ENCODE measurements at places on chromosomes 11 and 22. TPM values are rescaled to one million over a fixed set of nuclear protein-coding genes. Genes with fewer than 3 reads are reported as not detected.

The DEFB131B gene
- not detected for total RNA-seq

DNA sequence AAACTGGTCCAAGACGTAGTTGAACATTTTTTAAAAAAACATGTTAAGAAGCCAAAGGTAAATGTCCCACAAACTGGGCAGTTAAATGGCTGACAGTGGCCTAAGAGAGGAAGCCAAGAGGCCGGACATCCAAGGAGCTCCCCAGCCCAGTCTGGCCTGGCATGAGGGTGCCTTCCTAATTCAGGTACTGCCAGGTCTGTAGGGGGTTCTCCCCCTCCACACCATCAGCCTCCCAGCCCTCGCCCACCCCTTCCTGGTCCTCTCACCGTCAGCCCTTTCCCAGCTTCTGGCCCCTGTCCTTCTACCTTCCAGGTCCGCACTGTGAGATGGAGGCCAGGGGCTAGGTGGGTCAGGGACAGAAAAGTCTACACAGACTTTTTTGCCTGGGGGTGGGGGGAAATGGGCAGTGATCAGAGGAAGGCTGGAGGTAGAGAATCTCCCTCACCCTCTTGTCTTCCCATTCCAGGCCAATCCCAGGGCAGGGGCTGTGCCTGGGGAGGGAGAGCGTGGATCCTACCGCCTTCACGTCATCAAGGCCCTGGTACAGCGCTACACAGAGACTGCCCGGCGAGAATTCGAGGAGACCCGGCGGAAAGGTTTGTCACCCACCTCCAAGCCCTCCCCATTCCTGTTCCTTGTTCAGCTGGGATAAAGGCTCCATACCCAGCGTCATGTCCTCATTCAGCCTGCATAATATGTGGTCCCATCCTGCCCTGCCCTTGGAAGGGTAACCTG, 6.0 kb downstream of the ART5 start:
- no peak for DNase-seq
- no peak overlapping the region for H3K4me3 ChIP-seq
- H3K4me1 ChIP-seq: no peaks in the 10 kb centered on the region
- H3K36me3 ChIP-seq: no peaks in the 10 kb centered on the region

DNA sequence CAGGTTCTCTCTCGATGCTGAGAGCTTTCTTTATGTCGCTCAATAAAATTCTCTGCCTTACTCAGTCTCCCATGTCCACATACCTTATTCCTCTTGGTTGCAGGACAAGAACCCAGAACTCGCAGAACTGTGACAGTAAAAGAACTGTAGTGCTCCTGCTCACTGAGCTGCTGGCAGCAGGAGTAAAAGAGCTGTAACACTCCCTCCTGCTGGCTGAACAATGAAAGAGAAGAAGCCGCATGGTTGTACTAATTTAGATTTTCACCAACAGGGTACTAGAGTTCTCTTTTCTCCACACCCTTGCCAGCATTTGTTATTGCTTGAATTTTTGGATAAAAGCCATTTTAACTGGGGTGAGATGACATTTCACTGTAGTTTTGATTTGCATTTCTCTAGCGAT, 433.2 kb downstream of the GUCY1A2 start:
- no peak overlapping the region for H3K4me3 ChIP-seq
- DNase-seq: no peak
- no peaks in the 10 kb centered on the region for H3K4me1 ChIP-seq
- H3K36me3 ChIP-seq: no peaks in the 10 kb centered on the region
- H3K27ac ChIP-seq: no peak overlapping the region

- H3K4me3 ChIP-seq: no peak overlapping the region
- H3K4me1 ChIP-seq: peaks cover 100% of the 10 kb centered on the region
- no peaks in the 10 kb centered on the region for H3K36me3 ChIP-seq
- DNase-seq: no peak
Measured at GRCh38 chr11:73196576-73196975, 21.5 kb upstream of the P2RY2 start.

GRCh38 chr11:20089367-20089766, 70.9 kb downstream of the DBX1 start:
- H3K27ac ChIP-seq: no peak overlapping the region
- no peaks in the 10 kb centered on the region for H3K4me1 ChIP-seq
- DNase-seq: no peak
- H3K36me3 ChIP-seq: 0 out of 2 replicates have a peak, but pooled peaks cover under 1% of the 10 kb centered on the region
- H3K4me3 ChIP-seq: no peak overlapping the region
- H3K27me3 ChIP-seq: no peaks in the 10 kb centered on the region

The DEPDC7 gene
- 1.2 TPM for total RNA-seq

DNA sequence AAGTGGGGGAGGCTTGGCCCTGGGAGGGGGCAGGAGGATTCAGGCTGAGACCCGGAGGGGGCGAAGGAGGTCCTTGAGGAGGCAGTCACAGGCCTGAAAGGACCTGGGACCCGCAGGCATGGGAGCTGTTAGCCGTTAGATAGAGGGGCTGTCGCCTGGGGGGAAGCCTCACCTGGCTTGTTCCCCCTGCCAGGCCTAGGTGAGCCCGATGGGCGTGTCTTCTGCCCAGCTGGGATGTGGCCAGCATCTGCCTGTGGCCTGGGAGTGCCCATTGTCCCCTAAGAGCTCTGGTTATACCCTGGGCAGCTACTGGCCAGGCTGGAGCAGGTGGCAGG, 1.8 kb upstream of the DUSP8 start:
- no peaks in the 10 kb centered on the region for H3K36me3 ChIP-seq
- H3K27me3 ChIP-seq: peaks cover 14% of the 10 kb centered on the region
- H3K4me3 ChIP-seq: peak overlapping the region; percentile 52
- no peak overlapping the region for H3K27ac ChIP-seq

DNA sequence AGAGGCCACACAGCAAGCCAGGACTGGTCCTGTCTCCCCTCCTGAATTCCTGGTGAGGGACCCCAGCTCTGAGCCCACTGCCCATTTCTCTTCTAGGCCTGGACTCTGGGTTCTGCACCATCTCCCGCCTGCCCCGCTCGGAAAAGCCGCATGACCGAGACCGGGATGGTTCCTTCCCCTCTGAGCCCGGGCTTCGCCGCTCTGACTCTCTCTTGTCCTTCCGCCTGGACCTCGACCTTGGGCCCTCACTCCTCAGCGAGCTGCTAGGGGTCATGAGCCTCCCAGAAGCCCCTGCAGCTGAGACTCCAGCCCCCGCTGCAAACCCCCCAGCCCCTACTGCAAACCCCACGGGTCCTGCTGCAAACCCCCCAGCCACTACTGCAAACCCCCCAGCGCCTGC, 7.7 kb downstream of the CDC42EP1 start:
- no peaks in the 10 kb centered on the region for H3K27me3 ChIP-seq
- H3K36me3 ChIP-seq: peaks cover 13% of the 10 kb centered on the region
- DNase-seq: no peak
- H3K4me3 ChIP-seq: no peak overlapping the region
- H3K27ac ChIP-seq: peak overlapping the region; percentile 4

DNA sequence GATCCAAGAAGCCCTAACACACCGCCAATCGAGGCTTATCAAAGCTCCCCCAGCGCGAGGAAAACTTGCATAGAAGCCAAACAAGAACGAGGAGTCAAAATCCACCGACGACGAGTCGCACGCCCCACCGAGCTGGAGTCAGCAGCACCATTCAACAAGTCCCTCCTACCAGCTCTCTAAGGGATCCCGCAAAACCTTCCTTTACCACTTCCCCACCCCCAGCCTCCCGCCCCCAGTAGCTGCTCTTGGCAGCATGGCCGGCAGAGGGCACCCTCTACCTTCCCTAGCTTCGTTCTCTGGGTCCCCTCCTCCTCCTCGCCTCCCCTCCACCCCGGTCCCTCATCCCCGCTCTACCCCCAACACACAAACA, 1.4 kb downstream of the BDNF start:
- DNase-seq: peak; percentile 86
- H3K27me3 ChIP-seq: peaks cover 33% of the 10 kb centered on the region
- H3K4me3 ChIP-seq: peak overlapping the region; percentile 64
- peaks cover 23% of the 10 kb centered on the region for H3K4me1 ChIP-seq

All from PC-9 (cell line).